ENCODE measurements at places on chromosomes 7 and 10. TPM values are rescaled to one million over a fixed set of nuclear protein-coding genes. Genes with fewer than 3 reads are reported as not detected.

DNA sequence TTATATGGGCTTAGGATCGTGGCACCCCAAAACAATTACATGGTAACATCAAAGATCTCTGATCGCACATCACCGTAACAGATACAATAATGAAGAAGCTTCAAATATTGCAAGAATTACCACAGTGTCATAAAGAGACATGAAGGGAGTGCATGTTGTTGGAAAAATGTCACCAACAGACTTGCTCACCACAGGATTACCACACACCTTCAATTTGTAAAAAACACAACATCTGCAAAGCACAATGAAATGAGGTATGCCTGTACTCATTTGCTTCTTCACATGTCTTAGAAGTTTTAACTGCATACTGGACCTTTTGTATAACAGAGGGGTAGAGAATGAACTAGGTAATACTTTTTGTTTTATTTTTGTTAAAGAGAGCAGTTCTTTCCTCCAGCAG lies 96.6 kb downstream of the TPST1 start:
- peaks cover 7% of the 10 kb centered on the region for H3K4me1 ChIP-seq
- no peaks in the 10 kb centered on the region for H3K36me3 ChIP-seq
- DNase-seq, result no peak
- H3K27me3 ChIP-seq, result no peaks in the 10 kb centered on the region

DNA sequence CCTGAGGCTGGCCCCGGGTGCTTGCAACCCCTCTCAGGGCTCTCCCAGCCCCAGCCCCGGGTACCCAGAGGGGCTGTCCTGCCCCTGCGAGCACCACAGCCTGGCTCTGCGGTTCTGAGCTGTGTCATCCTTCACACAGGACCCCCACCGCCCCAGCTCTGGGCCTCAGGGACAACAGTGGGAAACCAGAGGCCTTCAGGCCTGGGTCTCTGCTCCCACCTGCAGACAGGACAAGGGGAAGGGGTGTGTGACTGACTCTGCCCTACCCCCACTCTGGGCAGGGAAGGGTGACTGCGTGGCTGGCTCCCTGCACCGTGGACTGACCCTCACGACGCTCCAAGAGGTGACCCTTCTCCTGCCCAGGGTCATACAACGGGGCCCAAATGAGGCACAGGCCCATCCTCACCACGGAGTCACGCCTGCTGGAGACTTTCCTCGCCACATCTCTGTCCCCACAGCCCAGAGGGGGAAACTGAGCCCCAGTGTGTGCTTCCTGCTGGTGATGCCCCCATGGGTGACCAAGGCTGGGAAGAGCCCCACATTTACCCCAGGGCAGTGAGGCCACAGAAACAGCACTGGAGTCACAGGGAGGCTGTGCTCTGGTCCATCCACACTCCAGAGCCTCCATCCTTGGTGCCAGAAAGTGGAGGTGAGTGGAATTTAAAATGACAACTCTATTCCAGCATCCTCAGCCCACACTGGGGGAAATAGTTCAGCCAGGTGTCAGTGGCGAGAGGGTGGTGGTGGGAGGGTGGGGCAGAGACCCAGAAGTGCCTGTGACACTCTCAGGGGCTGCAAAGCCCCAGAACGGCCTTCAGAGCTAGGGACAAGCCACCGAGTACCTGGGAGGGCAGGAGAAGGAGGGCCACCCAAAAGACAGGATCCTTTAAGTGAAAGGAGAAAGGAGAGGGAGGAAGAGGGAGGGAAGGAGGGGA lies 13.6 kb downstream of the CAMK2B start:
- H3K27me3 ChIP-seq, result peaks cover 18% of the 10 kb centered on the region
- H3K4me1 ChIP-seq, result peaks cover 10% of the 10 kb centered on the region
- DNase-seq, result no peak
- no peak overlapping the region for H3K27ac ChIP-seq

SEMA3E gene
- 13.2 TPM for total RNA-seq

TMEM178B gene
- total RNA-seq, result 1.4 TPM

DNA sequence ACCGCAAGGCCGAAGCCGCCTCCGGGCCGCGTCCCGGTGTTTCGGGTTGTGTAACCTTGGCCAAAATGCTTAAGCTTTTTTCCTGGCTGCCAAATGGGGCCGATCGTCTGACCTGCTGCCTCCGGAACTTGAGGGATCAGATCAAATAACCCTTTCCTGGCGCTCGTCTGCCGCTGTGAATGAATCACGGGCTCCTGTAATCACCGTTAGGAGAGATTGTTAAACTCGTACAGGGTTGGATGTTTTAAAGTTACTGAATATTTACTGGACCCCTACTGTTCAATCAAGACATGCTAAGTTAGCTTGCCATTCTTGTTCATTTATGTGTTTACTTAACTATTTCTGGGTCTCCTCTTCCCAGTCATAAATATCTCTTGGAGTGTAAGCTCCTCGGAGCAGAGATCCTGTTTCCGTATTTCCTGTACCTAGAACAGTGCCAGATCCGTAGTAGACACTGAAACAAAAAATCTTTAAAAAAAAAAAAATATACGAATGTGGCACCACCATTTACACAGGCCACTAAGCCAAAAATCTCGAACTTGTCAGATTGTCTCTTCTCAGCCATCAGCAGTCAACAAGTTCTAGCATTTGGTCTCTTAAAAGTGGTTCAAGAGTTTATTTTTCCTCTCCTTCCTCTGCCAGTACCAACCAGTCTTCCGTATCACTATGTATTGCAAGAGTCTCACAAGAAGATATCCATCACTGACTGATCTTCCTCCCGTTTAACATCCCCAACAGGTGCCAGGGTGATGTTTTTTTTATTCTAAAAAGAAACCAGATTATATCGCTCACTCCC lies 650 bp upstream of the TM9SF3 start:
- H3K36me3 ChIP-seq, result no peaks in the 10 kb centered on the region
- H3K4me3 ChIP-seq, result peak overlapping the region; percentile 77
- peaks cover 49% of the 10 kb centered on the region for H3K4me1 ChIP-seq
- DNase-seq, result peak; percentile 91
- H3K27ac ChIP-seq, result peak overlapping the region; percentile 97
- H3K27me3 ChIP-seq, result no peaks in the 10 kb centered on the region

- H3K4me1 ChIP-seq, result peaks cover 42% of the 10 kb centered on the region
- peak; percentile 81 for DNase-seq
- peak within 1 kb of the TSS; percentile 81 for H3K27ac ChIP-seq
- H3K27me3 ChIP-seq, result no peaks in the 10 kb centered on the region
These were observed at the start of gene IFIT1 for GRCh38 chr10:89391907-89392756. Gene IFIT1 (plus strand): TSS chr10:89392623. CDS start chr10:89392713, 90 bp downstream.
